ENCODE measurements at places on chromosomes 1 and 21.

DNA sequence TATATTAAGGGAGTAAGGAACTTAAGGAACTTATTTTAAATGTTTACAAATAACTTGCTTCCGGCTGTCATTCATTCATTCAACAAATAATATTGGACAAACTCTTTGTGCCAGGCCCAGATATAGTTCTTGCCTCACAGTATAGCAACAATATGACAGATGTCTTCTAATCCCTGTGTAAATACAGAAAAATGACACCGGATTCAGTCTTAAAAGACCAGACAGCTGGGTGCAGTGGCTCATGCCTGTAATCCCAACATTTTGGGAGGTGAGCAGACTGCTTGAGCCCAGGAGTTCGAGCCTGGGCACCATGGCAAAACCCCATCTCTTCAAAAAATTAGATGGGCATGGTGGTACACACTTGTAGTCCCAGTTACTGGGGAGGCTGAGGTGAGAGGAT is 23.7 kb downstream of the EIF2B3 start:
- DNase-seq = peak; percentile 10

- no peak for DNase-seq
These were observed 159.7 kb downstream of the PCNX2 start for GRCh38 chr1:233135833-233136232.

DNA sequence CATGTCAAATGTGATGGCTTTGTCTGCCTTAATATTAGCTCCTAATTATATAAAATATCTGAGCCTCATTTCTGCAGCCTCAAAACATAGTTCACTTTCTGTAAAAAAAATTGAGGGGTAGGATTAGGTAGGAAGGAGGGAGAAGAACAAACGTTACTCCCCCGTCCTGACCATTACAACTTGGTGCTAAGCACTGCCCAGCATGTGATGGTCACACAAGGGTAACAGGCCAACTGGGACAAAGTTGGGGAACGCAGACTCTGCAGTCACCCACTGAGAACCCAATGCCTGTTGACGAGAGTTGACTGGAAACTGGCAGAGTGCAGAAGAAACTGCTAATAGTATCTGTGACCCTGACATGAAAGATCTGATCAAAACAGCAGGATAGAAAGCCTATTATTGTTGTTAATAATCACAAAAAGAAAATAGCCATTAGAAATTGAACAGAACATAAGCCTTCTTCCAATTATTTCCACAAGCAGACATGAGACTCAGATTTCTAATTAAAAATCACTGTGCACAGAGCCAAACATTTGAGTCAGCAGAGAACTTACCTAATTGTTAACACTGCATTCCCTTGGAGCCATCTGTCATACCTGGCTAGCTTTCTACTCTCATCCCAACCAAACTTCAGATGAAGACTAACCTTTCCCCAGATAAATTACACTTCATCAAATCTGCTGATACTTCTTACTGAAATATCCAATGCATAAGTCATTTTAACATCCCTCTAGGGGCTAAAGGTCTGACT is 5.5 kb downstream of the SORT1 start:
- DNase-seq = no peak

DNA sequence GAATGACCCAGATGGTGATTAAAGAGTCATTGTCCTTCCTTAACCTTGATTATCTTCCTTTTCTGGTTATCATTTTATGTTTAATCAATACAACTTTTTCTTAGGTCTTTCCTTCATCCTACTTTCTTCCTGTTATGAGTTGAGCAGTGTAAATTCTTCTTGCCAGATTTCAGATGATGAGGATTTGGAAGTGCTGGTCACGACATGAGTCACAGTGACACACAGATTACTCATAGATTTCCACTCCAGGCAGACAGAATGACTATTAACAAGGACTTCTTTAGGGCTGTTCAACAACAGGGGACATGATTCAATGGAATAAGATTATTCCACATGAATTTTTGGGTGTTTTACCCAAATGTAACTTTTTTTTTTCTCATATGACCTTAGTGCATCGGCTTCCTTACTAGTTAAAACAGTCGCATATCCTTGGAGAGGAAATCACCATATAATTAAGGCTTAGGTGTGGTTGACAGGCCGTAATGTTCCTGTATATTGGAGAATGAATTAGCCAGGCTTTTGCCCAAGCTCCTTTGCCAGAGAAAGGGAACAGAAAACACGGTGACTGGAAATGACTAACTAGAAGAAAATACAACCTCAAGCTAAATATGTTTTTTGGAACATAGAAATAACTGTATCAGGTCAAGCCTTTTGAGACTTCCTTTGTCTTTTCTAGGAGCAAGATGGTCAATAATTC is 44.2 kb downstream of the PRRX1 start:
- no peak for DNase-seq

DNA sequence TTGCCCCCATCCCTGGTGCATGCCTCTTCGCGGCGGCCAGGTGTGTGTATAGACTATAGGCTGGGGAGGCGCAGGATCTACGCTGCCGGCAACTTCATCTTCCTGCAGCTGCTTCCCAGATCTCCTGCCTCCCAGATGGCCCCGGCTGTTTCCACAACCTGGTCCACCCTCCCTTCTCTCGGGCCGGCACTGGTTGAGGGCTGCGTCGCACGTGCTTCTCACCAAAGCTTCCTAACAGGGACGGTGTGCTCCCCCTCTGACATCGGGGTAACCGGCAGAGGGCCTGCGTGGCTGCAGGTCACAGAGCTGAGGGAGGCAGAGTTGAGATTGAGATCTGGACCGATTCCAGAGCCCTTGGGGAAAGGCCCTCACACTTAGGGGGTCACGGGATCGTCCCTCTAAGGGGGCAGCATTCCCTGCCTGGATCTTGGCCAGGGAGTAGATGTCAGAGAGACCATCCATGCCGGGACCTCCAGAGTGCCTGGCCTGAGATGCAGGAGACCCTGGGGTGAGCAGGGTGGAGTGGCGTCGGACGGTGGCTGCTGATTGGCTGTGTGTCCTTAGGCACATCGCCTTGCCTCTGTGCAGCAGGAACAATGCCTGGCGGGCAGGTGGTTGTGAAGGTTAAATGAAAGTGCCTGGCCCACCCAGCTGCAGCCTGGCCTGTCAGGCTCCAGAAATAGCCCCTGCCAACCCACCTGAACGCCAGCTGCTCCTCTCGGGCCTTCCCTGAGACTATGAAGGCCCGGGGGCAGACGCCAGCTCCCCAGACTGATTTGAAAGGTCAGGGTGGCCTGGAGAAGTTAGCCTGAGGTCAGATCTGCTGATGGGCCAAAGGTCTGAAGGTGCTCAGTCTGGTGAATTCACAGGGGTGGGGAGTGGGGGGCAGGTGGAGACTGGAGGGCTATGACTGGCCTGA is 6.1 kb upstream of the MASP2 start:
- peak; percentile 65 for DNase-seq
